ENCODE measurements at places on chromosomes 13 and 19.

GRCh38 chr13:40586886-40587565 is 79.4 kb downstream of the FOXO1 start:
- no peak for DNase-seq

DNA sequence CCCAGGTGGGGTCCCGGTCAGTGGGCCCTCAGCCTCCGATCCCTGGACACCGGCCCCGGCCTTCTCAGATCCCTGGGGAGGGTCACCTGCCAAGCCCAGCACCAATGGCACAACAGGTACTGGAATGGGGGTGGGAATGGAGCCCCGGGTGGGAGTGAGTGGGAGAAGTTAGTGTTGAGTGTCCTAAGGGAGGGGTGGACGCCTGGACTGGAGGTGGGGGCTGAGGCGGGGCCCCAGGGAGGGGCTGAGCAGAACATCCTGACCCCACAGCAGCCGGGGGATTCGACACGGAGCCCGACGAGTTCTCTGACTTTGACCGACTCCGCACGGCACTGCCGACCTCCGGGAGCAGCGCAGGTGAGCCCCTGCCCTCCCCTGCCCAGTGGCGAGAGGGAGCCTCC is 17.7 kb downstream of the EPN1 start:
- DNase-seq, result no peak

DNA sequence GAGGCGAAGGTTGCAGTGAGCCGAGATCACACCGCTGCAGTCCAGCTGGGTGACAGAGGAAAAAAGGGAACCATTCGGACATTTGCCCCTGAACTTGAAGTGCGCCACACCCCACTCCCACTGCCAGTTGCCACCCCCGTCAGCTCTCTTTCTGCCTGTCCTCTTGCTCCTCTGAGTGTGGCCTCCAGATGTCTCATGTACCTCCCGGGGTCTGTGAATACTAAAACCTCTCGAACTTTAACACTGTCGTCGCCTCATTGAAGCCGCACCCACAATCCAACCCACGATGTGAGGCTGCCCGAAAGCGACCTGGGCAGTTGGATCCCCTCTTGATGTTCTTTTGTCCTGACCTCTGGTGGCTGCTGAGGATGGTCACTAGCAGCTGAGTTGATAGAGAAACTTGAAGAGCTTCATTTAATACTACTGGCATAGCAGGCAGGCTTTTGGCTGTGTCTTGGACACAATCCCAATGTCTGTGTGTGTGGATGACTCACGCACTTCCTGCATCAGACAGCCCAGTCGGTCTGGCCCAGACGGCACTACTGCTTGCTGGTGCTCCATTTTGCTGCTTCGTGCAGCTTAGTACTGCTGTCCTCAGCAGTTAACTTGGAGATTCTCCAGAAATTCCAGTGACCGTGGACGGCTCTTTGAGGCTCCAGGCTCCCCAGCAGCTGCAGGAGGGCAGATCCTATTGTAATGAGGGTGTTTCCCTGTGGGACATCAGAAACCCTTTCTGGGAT is 4.2 kb downstream of the FPR3 start:
- no peak for DNase-seq

DNA sequence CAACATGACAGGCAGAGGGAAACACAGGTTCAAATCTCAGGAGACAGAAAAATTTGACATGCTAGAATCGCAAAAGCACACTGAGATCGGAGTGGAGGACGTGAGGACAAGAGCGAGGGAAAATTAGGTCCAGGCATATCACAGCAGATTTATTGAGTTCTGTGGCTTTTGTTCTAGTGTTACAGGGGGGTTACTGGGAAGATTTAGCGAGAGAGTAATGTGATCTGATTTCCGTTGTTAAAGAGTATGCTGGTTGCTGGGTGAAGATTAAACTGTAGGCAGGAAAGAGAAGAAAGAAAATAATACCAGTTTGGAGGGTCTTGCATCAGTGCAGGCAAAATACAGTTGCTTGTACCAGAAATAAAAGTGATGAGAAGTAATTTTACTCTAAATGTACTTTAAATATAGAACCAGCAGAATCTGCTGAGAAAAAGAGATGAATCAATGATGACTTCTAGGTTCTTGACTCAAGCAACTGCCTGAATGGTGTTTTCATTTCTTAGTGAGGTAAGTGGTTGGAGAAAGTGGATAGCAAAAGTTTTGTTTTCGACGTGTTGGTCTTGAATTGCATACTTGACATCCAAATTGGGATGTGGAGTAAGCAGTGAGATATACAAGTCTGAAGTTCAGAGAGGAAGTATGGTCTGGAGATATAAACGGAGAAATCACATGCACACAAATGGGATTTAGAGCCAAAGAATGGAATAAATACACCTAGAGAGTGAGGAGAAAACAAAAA is 35.7 kb downstream of the UFM1 start:
- DNase-seq, result no peak

DNA sequence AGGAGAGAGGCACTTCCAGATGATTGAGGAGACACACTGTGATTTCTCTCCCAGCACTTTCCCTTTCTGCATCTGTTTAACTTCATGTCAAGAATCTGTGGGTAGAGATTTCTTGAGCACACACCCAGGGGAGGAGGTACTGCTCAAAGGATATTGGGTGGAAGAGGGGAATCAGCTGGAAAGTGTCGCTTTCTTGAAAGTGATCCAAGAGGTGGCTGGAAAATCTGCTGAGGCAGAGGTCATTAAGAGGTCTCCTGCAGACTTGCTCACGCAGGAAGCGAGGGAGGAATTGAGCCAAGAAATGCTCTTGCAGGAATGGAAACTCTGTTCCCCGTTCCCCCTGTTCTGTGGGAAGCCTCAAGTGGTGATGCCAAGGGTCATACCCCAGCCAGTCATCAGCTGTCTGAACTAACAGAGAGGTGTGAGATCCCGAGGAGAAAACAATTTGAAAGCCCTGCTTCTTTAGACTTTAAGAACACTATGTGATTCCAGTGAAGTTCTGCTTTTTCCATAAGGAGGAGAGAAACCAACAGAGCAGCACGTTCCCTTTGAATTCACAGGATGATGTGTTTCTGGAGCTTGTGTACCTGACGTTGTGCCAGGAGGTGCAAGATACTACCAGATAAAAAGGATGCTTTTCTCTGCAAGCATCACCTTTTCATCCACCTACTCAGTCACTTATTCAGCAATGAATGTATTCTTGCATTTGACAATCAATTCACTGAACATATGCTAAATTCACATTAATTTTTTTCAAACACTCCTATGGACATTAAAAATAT is 163.4 kb upstream of the GPR12 start:
- DNase-seq, result no peak

- DNase-seq, result no peak
Observed at GRCh38 chr13:28161370-28161769, 23.0 kb downstream of the PAN3 start.

DNA sequence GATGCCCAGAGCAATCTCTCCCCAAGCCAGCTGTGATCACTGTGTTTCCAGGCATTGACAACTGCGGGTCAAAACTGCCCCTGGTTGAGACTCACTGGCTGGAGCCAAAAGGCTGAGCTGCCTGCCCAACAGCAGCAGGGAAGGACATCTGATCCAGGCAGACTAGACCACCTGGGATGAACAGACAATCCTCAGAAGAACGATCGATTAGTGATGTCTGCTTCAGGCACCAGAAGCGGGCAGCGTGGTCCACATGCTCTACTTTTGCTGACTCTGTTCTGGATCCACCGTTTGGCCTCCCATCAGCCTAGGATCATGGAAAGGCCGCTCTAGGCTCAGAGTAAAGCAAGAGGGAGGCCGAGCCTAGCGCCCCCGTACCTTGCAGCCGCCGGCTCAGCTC is 9.9 kb upstream of the GP6 start:
- DNase-seq, result no peak

- DNase-seq, result no peak
Observed at GRCh38 chr19:45780146-45780447, 2.2 kb downstream of the DMPK start.
